Bronchial smooth muscle cell (primary cell): ENCODE measurements at places on chromosomes 5 and 9. TPM values are rescaled to one million over a fixed set of nuclear protein-coding genes. Genes with fewer than 3 reads are reported as not detected.

The GABRA1 gene
- total RNA-seq = not detected in 2 replicates

The ZBED3 gene
- 0.34 and 1.4 TPM in 2 replicates for total RNA-seq

The SPRY4 gene
- total RNA-seq = 0.17 and 3.0 TPM in 2 replicates

The PFN3 gene
- not detected in 2 replicates for total RNA-seq

The FLT4 gene
- 0.09 and 0.16 TPM in 2 replicates for total RNA-seq
